ENCODE measurements at places on chromosomes 12 and 14.

DNA sequence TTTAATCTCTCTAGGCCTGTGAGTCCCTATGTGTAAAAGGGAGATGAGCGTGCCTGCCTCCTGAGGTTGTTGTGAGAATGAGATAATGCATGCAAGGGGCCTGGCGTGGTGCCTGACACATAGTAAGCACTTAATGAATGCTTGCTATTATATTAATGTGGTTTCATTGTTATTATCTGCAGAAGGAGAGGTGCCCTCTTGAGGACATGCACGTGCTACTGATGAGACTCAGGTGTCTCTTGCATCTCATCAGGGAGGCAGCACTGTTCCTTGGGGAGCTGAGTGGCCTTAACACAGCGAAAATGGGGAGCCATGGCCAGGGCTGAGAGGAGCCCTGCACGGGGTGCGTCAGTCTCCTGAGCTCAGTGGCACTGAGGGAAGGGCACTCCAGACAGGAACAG is 29.9 kb upstream of the BCDIN3D start:
- no peak for DNase-seq

GRCh38 chr12:21553329-21553675 is 27.2 kb downstream of the SPX start:
- no peak for DNase-seq

GRCh38 chr12:31914927-31915326 is 44.3 kb upstream of the RESF1 start:
- DNase-seq, result no peak

- DNase-seq, result no peak
These were observed 658.2 kb upstream of the FLRT2 start for GRCh38 chr14:84871734-84872133.

DNA sequence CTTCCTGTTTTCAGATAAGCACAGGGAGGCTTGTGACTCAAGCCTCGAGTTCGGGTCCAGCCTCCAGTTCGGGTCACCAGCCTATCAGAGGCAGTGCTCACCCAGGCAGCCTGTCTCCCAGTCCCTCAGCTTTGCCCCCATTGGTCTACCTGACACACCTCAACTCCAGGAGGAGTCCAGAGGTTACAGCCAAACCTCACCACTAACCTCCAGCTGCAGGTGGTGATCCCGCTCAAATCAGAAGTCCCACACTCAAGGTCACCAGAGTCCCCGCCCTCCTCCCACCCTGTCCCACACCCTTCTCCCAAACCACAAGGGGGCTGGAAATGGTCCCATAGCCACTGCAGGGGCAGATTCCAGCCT is 42.1 kb downstream of the KDM2B start:
- no peak for DNase-seq

- no peak for DNase-seq
These were observed 394.4 kb downstream of the PCNX1 start for GRCh38 chr14:71301611-71302010.

DNA sequence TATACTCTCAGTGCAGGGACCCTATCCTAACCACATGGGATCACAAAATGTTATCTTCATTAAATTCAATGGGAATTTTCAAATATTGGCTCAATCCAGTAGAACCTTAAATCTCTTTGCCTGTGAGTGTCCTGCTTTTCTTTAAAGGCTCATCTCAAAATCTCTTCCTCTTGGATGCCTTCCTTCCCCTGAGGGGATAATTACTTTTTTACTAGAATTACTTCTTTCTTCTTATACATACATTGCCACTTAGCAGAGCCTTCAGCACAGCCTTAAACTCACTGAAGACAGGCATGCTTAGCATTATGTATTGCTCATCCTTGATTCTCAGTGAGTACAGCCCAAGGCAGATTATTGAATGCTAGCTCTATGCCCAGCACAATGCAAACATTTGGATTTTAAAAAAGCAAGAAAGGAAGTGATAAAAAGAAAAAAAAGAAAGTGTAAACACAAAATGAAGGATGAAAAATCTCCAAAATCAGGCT is 1918.0 kb upstream of the FLRT2 start:
- DNase-seq, result no peak

- DNase-seq, result no peak
These were observed 1.1 kb downstream of the HPD start for GRCh38 chr12:121857322-121858246.

DNA sequence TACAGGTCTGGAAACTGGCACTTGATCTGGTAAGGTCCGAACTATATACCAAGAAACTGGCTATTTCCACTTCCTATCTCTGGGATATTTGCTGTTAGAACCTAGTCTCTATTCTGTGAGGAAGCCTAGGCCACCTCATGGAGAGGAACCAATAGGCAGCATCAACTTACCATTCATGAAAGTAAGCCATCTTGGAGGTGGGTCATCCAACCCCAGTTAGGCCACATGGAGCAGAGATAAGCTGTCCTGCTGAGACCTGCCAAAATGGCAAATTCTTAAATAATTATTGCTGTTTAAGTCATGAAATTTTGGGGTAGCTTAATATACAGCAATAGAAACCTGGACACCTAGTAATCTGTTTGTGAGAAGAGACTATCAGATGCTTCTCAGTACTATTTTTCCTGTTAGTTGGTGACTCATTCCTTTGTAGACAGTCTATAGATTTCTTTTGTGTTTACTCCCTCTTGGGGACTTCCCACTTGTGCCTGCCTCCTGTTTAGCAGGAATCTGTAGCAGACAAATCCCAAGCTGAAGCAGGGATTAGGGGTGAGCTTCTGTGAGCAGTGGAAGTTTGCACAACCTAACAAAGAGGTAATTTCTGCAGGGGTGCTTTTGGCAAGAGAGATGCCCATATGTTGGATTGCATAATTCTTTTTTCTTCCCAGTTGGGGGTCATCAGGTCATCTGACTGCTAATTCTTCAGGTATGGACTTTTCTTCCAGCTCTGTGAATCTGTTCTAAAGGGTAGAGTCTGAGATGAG is 136.8 kb downstream of the IGF1 start:
- DNase-seq, result no peak

- no peak for DNase-seq
These were observed 82.5 kb downstream of the MAP3K9 start for GRCh38 chr14:70726651-70727375.

GRCh38 chr14:28690029-28690692 is 76.4 kb upstream of the FOXG1 start:
- DNase-seq, result no peak

DNA sequence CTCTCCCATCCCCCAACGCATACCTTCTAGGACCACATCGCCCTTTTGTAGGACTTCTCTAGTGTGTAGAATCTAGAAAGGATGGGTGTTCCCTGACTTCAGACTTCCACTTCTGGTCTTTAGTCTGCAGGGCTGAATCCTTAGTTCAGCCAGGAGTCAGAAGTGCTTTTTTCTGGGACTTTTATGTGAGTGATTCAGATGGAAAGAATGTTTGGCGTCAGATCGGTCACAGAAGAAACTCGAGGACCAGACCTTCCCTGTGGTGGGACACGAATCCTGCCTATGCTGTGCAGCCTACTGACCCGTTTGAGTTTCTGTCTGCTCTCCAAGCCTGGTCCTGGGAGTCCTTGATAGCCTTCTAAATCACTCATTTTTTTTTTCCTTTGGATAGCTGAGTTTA is 165.4 kb upstream of the SSTR1 start:
- DNase-seq, result peak; percentile 61

Data from non-pigmented ciliary epithelial cell (primary cell).